ENCODE measurements at places on chromosomes 7 and 10.

- no peak for DNase-seq
Observed at GRCh38 chr10:123704812-123705211, 38.7 kb downstream of the GPR26 start.

DNA sequence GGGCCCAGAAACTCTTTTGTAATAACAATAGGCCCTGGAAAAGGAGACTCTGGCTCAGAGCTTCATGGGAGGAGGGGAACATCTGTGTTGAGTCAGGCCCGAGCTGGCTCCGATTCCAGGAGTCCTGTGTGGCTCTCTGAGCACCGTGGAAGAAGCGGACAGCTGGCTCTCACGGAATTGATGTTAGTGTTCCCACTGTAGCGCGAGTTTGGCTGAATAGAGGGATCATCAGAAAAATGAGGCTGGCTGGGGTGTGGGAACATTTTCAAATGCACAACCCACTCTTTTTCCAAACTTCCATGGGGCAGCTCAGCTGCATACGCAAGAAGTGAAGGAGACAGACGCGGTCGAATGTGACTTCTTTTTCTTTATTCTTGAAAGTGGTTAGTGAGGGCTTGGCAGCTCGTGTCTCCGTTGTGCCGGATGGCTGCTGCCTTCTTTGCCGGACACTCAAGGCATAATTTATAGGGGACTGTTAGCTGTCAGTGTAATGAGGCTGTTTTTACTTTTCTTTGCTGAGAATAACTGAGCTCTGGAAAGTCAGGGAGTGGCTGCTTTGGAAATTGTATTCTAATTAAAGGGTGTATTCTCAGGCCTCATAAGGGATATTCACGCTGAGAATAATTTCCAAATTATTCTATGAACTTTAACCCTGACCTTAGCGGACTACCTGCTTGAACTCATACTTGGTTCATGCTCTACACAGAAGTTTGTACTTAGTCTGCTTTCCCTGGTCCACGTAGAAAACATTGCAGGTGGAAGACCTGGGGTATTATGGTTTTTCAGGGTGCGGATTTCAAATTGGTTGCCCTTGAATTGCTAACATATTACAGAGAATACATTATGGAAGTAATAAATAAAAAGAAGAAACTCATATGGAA is 23.1 kb downstream of the MDFIC start:
- DNase-seq: no peak

GRCh38 chr10:26857991-26858706 is 2.6 kb downstream of the ABI1 start:
- peak; percentile 68 for DNase-seq

DNA sequence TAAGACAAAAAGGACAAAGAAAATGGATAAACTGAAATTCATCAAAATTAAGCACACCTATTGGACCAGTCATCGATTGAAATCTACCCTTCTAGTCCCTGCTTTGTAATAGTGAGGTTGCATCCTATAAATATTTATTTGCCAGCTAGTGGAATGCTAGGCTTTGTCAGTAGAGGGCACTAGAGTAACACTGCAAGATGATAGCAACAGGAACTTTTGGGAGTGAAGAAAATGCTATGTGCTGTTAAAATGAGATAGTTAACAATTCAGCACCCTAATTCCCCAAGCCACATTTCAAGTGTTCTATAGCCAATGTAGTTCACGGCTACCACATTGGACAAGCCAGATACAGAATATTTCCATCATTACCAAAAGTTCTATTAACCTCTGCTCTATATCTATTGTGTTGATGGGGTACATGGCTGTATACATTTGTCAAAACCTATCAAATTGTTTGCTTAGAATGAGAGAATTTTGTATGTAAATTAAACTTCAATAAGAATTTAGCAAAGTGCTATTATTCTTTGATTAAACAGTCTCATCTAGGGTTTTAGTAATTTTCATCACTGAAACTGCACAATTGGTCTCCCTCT is 69.8 kb downstream of the LSMEM1 start:
- DNase-seq: peak; percentile 87

- DNase-seq: no peak
Observed at GRCh38 chr7:37433166-37433565, 15.5 kb downstream of the ELMO1 start.

DNA sequence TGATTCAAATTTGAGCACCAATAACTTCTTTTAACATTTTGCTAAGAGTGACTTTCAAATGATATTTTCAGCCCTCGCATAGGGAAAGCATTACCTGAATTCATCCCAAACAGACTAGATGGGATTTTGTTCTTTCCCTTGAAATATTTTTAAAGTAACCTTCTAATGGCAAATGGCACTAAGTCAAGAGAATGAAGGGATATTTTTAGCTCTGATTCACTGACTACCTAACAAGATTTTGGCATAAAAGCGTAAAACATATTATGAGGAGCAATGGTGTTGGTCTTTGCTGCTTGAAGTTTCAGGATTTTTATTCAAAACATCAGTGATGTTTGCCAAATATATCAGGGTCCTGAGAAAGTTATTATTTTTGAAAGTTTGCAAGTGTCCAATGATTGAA is 290.3 kb downstream of the CDK14 start:
- DNase-seq: no peak

GRCh38 chr7:369476-370258 is 79.7 kb downstream of the FOXL3 start:
- DNase-seq: no peak
